GF-D8 (cell line): ENCODE measurements at places on chromosomes 3 and 15.

- no peak for DNase-seq
Measured at GRCh38 chr15:69553686-69554085, 101.1 kb downstream of the RPLP1 start.

GRCh38 chr15:100721758-100722550 lies 119.6 kb downstream of the ASB7 start:
- no peak for DNase-seq

- DNase-seq: peak; percentile 70
Measured at GRCh38 chr15:101127506-101128076, 124.3 kb downstream of the CHSY1 start.

DNA sequence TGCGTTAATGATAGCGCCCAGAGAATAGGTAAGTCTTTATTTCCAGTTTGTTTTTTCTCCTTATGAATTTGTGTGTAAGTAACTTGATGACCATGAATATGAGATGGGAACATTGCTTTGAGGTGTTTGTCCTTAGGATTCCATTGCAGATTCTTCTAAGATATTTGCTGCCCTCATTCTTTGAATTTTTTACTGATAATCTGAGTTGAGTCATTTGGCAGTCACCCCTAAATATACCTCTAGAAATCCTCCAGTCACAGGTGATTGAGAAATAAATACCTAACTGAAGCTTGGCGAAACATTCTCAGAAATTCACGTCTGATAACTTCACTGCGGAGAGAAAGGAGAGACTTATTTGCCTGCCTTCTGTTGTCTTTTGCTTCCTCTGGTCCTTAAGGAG lies 345.5 kb downstream of the SQOR start:
- DNase-seq: no peak

GRCh38 chr15:78050826-78051225 lies 26.7 kb downstream of the TBC1D2B start:
- peak; percentile 46 for DNase-seq

DNA sequence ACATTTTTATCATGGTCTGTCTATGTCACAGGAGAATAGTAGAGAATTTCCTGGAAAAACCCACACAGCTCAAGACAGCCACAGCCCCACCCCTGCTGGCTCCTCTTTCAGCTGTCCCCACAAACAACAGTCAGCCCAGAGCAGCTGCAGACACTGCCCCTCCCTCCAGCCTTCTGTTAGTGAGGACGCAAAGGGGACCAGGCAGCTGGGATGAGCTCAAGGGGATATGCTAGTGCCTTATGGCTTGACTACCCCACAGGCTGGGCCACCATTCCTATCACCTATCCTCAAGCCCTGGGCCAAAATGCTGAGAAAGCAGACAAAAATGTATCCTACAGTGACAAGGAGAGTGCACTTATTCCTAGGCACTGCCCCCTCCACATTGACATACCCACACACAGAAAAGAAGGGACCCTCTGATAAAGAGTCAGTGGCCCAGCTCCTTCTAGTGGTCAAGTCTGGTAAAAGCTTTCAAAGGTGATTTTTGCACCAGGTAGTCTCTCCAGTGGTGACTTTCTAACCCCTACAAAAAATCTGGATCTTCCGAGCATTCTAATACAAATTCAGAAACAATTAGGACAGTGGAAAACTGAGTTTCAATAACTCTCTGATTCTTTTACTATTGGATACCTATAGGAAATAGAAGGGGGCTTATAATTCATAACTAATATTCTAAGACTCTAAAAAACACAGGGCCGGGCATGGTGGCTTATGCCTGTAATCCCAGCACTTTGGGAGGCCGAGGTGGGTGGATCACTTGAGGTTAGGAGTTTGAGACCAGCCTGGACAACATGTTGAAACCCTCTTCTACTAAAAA lies 3.0 kb upstream of the MAP1A start:
- peak; percentile 14 for DNase-seq

- DNase-seq: no peak
Measured at GRCh38 chr15:75785771-75786574, 57.3 kb upstream of the UBE2Q2 start.

DNA sequence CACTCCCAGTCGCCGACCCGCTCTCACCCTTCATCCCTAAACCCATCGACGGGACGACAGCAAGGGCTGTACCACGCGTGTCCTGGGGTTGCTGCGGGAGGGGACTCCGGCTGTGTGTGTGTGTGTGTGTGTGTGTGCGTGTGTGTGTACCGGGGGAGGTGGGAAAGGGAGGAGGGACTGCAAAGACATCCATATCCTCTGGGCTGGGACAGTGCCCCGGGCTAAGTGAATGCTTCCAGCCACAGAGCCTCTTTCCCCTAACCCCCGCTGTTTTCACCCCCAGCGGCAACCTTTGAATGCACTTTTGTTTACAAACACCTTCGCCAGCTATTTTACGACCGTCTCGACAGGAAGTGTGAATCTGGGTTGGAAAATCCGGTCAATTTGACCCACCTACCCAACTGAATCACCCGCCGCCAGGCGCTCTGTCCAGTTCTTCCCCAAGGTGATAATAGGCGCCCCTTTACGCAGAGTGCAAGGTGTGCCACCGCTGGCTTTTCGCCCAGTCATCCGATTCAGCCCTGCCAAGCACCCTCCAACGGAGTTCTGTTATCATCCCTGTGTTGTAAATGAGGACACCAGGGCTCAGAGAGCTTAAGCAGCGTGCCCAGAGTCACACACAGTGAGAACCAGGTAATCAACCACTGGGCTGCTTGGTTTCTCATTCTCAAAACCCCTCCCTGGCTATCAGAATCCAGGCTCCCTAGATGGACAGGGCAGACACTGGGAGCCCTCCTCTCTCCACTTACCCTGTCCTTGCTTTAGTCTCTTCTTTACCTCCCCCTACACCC lies 739 bp upstream of the AMOTL2 start:
- no peak for DNase-seq

- DNase-seq: no peak
Measured at GRCh38 chr15:37053166-37053565, 47.2 kb downstream of the MEIS2 start.

DNA sequence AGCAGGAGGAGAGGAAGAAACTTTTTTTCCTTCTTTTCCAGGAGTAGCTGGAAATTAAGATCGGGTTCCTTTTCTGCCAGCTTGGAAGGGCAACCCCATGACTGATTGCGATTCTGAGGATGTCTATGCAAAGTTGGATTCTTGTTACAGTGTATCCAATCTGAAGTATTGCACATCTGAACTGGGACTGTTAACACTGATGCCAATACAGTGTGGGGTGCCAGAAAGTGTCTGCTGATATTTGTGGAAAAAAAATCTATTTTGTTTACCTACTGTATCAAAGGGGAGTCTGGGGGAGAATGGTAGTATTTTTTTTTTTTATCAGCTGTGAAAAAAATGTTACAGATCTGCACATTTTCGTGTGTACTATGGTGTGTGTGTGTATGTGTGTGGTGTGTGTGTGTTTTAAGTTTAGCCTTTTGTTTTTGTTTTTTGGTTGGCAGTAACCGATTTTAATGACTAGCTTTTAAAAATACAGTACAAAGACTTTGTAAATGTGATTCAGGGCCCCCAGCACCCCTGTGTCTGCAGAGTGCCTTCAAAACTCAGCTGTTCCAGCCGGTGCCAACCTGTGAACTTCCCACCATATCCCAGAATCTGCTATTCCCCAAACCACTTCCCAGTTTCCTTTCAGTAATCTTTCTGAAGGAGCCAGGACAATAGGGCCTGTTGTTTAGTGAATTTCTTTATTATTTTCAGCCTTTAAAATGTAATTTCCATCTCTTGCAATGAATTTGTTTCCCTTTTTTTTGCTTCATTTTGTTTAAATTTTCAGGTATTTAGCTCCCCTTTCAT lies 1.9 kb downstream of the RAP2B start:
- no peak for DNase-seq

DNA sequence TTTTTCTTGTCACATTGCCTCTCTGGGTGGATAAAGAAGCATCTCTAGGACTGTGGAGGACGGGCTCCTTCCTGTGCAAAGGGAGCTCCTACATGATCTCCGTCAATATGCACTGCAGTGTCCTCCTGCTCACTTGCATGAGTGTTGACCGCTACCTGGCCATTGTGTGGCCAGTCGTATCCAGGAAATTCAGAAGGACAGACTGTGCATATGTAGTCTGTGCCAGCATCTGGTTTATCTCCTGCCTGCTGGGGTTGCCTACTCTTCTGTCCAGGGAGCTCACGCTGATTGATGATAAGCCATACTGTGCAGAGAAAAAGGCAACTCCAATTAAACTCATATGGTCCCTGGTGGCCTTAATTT lies 478 bp downstream of the GPR15 start:
- no peak for DNase-seq

DNA sequence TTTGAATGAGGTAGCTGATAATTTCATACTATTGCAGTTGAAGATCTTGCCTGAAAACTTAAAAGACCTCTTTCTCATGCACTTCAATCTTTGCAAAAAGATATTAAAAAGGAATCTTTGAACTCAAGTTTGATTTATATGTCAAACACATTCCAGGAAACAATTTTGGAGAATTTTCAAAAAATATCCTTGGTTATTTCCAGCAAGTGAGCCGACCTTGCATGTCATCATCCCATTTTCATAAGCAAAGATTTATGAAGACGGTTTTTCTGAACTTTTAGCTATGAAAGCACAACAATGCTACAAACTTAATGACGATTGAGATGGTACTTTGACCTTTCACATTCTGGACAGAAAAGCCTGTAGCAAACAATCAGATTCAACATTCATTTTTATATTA lies 95.6 kb downstream of the RFX7 start:
- DNase-seq: no peak

DNA sequence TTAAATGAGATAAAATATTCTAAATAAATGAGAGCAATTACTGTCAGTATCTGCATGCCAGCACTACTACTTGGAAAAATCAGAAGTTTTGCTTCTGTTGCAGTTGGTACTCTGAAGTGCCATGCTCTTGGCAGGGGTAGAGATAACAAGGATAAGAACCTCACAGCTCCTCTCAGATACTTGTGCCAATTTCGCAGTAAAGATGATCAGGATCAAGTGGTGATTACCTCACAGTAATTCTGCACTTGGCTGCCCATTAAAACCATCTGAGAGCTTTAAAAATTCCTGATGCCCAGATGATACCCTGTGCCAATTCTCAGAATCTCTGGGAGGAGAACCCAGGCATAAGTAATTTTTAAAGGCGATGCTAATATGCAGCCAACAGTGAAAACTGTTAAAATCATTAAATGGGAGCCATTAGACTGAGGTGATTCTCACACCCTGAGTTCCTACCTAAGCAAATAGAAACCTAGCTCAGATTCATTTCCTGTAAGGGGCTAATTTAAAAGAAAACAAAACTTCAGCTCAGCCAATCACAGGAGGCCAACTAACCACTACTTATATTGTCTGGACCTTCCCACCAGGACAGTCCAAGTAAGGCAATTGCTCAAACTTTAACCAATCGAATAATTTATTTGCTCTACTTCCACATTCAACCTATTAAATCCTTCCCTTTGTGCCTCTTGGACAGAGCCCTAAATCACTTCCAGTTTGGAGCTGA lies 171.2 kb downstream of the KCNMB2 start:
- DNase-seq: no peak

GRCh38 chr3:50671331-50671730 lies 3.4 kb upstream of the DOCK3 start:
- no peak for DNase-seq

GRCh38 chr15:25329696-25330095 lies 109.1 kb downstream of the UBE3A start:
- no peak for DNase-seq

- DNase-seq: peak; percentile 20
Measured at GRCh38 chr3:5144316-5144994, 22.4 kb downstream of the ARL8B start.

- no peak for DNase-seq
Measured at GRCh38 chr15:88818920-88819319, 15.7 kb downstream of the ACAN start.
